Left cardiac atrium (tissue), 4 donors: ENCODE measurements at places on chromosomes 12 and 14.

- no peak for DNase-seq
These were observed 5.9 kb upstream of the PKP2 start for GRCh38 chr12:32902287-32902997.

GRCh38 chr12:2997989-2998670, 38.9 kb downstream of the TEAD4 start:
- DNase-seq = no peak

DNA sequence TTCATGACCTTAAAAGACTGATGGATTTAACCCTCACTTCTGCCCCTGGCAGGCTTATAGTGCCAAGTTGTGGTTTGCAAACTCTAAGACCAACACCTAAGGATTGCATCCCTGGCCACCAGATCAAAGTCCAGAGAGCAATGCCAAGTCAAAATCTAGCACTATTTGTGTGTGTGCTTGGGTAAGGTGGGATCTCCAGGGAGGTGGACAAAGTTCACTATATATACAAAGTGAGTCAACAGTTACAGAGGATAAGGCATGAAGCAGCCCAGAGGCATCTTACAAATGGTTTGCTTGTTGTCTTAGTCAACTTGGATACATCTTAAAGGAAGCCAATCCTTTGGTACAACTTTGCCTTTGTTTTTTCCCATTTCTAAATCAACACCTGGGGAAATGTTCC, 137.3 kb downstream of the MSRB3 start:
- DNase-seq = no peak

- no peak for DNase-seq
These were observed 10.9 kb downstream of the PLEKHD1 start for GRCh38 chr14:69495341-69495921.

GRCh38 chr12:109710205-109710746, 3.3 kb upstream of the FAM222A start:
- no peak for DNase-seq
